ENCODE measurements at places on chromosomes 1 and 21.

DNA sequence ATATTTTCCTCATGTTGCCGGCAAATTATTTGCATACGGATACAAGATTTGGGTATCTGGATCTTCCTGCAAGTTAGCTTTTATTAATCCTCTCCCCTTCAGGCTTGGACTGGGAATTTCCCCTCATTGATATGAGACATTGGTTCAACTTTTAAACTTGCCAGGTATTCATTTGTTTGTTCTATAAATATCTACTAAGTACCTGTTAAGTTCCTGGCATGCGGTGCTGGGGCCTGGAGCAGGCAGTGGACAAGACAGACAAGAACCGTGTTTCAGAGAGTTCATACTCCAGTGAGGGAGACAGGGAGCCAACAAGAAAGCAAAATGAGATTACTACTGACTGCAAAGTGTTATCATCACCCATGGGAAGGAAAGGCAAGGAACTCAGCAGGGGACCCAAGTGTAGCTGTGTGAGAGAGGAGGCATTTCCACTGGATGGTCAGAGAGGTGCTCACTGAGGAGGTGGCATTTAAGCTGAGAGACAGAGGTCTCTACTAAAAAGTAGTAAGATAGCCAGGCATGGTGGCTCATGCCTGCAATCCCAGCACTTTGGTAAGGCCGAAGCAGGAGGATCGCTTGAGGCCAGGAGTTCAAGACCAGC, 39.1 kb upstream of the FHAD1 start:
- DNase-seq: no peak

- no peak for DNase-seq
Measured at GRCh38 chr1:86259390-86259789, 102.8 kb upstream of the COL24A1 start.

GRCh38 chr1:62433861-62434617, 2.8 kb upstream of the USP1 start:
- DNase-seq: no peak

DNA sequence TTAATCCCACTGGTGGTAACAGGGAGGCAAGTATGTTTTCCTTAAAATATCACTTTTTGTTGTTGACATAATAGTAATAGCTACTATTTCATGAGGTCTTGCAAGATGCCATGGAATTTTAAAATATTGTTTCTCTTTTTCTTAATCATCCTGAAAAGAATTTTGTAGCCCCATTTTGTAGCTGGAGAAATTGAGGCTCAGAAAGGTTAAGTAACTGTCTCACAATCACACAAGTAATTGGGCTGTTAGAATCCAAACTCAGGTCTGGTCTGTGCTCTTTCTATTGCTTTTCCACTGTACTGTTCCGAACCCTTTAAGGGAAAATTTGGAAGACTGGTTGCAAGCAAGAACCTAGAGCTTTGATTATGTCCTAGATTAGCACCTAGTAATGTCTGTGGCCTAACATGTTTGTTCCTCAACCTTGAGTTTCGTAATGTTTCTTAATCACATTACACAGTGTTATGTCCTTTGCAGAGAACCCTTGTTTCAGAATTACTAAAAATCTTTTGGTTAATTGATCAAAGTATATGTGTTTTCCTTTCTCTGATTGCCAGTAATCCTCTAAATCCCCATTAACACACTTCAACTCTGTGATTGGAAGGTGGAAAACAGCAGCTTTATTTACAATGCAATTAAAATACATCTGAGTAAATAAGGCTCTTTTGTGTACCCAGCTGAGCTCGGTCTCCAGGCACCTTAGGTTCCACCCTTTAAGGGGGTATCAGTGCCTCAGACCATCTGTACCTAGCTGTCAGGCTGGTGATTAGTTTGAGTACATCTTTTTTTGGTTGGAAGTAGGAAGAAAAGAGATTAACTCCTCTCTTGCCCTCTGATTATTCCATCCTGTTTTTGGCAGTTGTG, 10.4 kb downstream of the LRRC42 start:
- DNase-seq: no peak

- no peak for DNase-seq
Measured at GRCh38 chr1:204889681-204890383, 19.2 kb downstream of the NFASC start.

- DNase-seq: no peak
Measured at GRCh38 chr1:53272349-53272748, 34.0 kb upstream of the MAGOH start.

DNA sequence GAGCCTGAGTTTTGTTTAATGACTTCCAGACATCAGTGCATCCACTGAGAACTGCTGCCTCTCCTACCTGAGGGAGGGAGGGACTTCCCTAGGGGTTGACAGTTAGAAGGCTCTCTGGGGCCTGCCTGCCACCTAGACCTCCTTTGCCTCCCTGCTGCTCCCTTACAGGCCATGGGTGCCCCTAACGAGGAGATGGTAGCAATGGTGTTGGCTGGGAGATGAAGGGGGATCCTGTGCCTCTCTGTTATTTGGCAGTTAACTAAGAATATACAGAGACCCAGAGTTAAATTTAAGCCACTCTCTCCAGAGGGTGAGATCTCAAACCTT, 66.1 kb downstream of the UBE2U start:
- DNase-seq: no peak

DNA sequence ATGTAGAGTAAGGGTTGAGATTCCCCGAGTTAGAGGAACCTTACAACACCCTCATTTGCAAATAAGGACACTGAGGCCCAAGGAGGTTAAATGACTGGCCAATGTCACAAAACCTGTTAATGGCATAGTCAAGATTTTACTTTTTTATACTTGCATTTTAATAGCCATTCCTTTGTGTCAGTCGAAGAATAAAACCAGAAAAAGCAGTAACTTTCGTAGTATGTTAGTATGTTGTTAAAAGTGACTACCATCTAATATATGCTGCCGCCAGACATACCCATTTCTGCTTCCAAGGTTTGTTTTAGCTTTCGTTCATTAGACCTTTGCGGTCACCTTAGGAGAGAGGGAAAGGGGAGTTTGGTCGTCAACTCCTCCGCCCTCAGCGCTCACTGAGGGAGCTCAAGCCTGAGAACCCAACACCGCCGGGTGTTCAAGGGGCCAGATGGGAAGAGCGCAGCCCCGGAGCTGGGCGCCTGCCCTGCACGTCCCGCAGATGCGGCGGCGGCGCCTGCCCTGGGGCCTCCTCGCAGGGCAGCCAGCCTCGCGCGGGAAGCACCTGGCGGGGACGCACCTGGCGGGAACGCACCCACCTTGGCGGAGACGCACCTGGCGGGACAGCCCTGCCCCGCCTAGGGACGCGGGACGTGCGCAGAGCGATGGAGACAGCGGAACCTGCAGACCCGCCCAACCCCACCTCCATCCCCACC, 466 bp downstream of the VPS26C start:
- DNase-seq: no peak

DNA sequence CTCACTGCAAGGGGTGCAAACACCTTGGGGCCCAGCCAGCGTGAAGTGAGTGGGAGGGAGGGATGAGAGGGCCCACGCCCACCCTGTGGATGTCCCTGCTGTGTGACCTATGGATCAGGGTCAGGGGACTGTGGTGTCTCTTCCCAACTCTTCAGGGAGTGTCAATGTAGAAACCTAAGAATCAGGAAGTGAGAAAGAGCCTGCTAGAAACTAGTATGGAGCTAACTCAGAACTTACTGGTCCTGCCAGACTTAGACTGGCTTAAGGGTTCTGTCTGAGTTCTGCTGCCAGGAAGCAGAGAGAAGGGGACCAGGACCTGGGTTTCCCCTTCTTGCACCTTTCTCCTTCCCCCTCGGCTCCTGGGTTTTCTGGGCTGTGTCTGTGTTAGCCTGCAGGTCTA, 1.8 kb upstream of the IL10 start:
- DNase-seq: no peak

GRCh38 chr1:28171246-28171645, 5.2 kb downstream of the PTAFR start:
- DNase-seq: no peak

DNA sequence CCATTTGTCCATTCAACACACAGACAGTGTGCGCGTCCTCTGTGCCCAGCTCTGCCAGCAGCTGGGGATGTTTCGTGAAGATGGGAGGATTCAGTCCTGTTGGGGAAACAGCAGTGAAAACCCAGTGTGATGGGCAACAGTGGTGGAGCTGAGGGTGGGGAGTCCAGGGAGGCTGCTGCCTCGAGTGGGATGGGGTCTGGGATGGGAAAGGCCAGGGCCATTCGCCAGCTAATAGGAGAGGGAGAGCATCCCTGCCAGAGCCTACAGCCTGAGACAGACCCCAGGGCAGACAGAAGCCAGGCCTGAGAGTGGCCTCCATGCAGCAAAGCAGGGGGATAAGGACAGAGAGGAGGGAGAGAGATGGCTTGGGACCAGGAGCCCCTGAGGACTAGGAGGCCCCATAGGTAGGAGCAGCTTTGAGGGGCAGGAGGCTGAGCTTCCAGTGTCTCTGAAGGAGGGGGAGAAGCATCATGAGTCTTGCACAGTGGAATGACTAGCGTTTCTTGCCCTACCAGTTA, 252.6 kb downstream of the NPHP4 start:
- DNase-seq: no peak

Data from prostate gland (tissue), 2 donors.